ENCODE measurements at places on chromosomes 2 and 18.

GRCh38 chr2:181281206-181281832 lies 175.9 kb upstream of the ITGA4 start:
- DNase-seq = no peak

GRCh38 chr2:159545085-159545484 lies 71.3 kb downstream of the BAZ2B start:
- no peak for DNase-seq

DNA sequence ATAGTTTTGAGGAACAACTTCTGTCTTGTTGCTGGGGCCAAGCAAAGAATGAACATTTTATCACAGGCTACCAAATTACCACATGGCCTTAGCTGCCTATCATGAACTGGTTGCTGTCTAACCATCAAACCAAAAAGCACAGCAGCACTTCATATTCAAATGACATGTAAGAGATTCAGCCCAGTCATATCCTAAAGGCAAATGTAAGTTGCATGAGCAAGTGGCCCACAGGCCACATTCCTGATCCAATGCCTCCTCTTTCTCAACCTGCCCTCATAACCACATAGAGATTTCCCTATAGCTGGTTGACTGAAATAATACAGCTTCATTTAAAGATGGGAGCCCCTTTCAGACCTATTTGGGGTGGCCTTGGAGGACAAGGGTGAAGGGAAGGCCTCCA lies 572.3 kb downstream of the IRS1 start:
- DNase-seq = no peak

GRCh38 chr2:23445450-23445868 lies 60.5 kb downstream of the KLHL29 start:
- DNase-seq = peak; percentile 1
